ENCODE measurements at places on chromosomes 6 and 20. TPM values are rescaled to one million over a fixed set of nuclear protein-coding genes. Genes with fewer than 3 reads are reported as not detected.

DNA sequence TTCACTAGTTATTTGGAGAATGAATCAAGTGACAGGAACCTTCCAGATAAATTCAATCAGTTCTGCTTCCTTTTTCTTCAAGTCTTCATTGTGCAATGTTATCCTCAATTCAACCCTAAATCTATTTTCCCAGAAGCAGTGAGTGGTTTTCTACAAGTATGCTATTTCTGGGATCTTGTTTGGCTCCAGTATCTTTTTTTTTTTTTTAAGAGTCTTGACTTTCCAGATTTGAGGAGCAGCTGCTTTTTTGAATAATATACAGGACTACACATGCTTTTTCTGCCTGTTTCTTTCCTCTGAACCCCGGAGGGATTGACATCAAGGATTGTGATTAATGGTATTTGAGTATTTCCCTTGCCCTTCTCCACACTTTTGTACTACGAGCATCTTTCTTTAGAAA lies 339.2 kb upstream of the JAG1 start:
- peaks cover 16% of the 10 kb centered on the region for H3K4me1 ChIP-seq
- no peaks in the 10 kb centered on the region for H3K36me3 ChIP-seq
- no peak overlapping the region for H3K27ac ChIP-seq
- no peak for DNase-seq
- H3K4me3 ChIP-seq, result no peak overlapping the region

The BFSP1 gene
- total RNA-seq, result 10.7 TPM

- no peaks in the 10 kb centered on the region for H3K36me3 ChIP-seq
- DNase-seq, result no peak
- H3K4me1 ChIP-seq, result no peaks in the 10 kb centered on the region
- H3K27ac ChIP-seq, result no peak overlapping the region
These were observed 14.5 kb upstream of the SIRPG start for GRCh38 chr20:1671891-1672669.

The GLP1R gene
- 0.31 TPM for total RNA-seq

GRCh38 chr6:108707328-108707976 lies 140.8 kb upstream of the ARMC2 start:
- H3K27me3 ChIP-seq, result no peaks in the 10 kb centered on the region
- H3K36me3 ChIP-seq, result no peaks in the 10 kb centered on the region
- DNase-seq, result no peak

GRCh38 chr6:131825946-131826345 lies 18.1 kb downstream of the ENPP1 start:
- H3K4me1 ChIP-seq, result peaks cover 7% of the 10 kb centered on the region
- no peak for DNase-seq
- H3K36me3 ChIP-seq, result no peaks in the 10 kb centered on the region
- no peak overlapping the region for H3K27ac ChIP-seq
- no peak overlapping the region for H3K4me3 ChIP-seq

The AVP gene
- 1.3 TPM for total RNA-seq

The MACROD2 gene
- total RNA-seq, result 20.6 TPM

DNA sequence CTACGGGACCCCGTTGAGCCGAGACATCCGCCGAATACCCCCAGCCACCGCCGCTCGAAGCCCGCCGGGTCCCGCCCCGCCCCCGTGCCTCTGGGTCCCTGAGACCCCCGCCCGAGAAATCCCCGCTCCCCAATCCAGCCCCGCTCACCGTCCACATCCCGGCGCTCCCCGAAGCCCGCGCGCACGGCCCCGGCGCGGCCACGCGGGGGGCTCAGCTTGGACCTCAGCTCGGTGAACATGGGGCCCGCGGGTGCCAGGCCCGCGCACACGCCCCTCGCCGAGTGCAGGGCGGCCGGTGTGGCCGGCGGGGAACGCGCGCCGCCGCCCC lies 249 bp downstream of the SAMD10 start:
- no peak overlapping the region for H3K27ac ChIP-seq
- no peaks in the 10 kb centered on the region for H3K27me3 ChIP-seq
- H3K36me3 ChIP-seq, result no peaks in the 10 kb centered on the region
- no peak for DNase-seq

The MYLK2 gene
- total RNA-seq, result 1.2 TPM

DNA sequence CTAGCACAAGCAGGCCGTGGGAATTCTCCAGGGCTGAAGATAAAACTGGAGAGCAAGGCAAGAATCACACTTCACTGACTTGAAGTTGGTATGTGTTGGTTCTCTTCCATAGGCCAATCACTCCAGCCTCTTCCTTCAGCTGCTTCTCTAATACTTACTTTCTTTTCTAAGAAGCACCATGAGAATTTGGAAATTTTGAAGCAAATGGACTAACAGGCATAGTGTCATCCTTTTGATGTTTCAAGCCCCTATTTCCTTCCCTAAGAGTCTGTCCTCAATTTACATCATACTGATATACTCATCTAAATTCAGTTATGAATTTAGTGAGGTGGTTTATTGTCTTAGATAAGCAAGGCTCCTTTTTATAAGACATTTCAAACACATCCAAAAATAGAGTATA lies 24.0 kb downstream of the SLC26A8 start:
- H3K27me3 ChIP-seq, result no peaks in the 10 kb centered on the region
- no peaks in the 10 kb centered on the region for H3K36me3 ChIP-seq
- no peak overlapping the region for H3K27ac ChIP-seq
- H3K4me1 ChIP-seq, result no peaks in the 10 kb centered on the region

The CRIP3 gene
- 13.4 TPM for total RNA-seq

The OR2B6 gene
- not detected for total RNA-seq

The CALHM4 gene
- 0.25 TPM for total RNA-seq

- no peaks in the 10 kb centered on the region for H3K4me1 ChIP-seq
- no peak overlapping the region for H3K4me3 ChIP-seq
- H3K27me3 ChIP-seq, result no peaks in the 10 kb centered on the region
- H3K36me3 ChIP-seq, result no peaks in the 10 kb centered on the region
- no peak for DNase-seq
- no peak overlapping the region for H3K27ac ChIP-seq
These were observed 1355.0 kb upstream of the MAP3K7 start for GRCh38 chr6:91941838-91942237.

Data from testis (tissue), 5 donors.